GM12878 (cell line): ENCODE measurements at places on chromosomes 5 and 9.

GRCh38 chr5:132098621-132099020 lies 25.0 kb downstream of the CSF2 start:
- no peak for DNase-seq

DNA sequence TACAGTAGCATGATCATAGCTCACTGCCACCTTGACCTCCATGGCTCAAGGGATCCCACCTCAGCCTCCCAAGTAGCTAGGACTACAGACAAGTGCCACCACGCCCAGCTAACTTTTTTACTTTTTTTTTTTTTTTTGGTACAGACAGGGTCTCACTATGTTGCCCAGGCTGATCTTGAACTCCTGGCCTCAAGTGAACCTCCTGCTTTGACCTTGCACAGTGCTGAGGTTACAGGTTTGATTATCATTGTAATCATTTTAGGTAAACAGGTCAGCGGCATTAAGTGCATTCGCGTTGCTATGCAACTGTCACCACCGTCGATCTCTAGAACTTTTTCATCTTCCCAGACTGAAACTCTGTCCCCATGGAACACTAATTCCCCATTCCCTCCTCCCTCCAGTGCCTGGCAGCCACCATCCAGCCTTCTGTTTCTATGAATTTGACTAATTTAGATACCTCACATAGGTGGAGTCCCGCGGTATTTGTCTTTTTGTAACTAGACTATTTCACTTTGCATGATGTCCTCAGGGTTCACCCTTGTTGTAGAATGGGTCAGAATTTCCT lies 5.8 kb upstream of the CARD19 start:
- no peak for DNase-seq

- no peak for DNase-seq
Observed at GRCh38 chr5:9932770-9933169, 302.6 kb upstream of the TAS2R1 start.

- DNase-seq = no peak
Observed at GRCh38 chr9:4137234-4137633, 162.6 kb downstream of the GLIS3 start.

DNA sequence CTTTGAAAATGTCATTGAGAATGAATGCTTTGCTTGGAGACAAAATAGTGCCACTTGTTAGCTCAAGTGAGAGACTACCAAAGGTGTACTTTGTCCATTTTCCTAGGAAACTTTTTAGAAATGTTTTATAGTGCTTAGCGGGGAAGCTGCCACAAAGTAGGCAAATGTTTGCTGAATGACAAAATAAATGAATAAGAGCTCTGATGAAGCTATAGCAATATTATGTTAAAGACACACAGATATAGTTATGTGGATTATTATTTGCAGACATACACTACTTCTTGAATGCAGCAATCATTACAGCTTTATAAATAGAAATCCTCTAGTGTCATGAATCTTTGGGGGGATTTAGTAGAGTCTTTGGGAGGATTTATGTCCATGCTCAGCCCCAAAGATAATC lies 92.7 kb upstream of the C6 start:
- no peak for DNase-seq

DNA sequence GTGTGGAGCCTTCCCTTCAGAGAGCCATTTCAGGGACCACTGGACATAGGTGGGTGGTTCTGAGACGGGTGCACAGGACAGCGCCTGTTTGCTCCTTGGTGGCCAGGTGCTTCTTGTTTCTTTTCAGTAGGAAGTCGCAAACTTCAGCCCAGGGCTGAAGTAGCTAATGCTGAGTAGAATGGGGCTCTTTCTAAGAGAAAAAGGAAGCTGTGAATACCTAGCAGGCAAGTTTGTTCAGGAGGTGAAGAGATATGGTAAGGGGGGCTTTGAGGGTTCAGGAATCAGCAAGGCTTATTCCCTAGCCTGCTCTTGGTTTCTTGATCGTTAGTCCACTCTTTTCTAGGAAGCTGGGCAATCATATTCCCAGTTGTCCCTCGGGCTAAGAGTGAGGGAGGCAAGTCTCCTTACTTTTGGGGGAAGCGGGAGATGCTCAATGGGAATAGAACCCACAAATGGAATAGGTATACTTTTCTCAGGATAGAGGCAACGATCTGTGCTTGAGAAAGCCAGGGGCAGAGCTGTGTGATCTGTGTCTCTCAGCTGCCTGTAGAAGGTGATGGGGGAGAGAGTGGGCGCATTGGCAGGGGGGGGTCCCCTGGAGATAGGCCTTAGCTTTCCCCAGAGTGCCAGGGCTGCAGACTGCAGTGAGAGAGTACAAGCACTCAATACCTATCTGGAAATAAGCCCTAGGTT lies 1.9 kb upstream of the PURA start:
- no peak for DNase-seq

DNA sequence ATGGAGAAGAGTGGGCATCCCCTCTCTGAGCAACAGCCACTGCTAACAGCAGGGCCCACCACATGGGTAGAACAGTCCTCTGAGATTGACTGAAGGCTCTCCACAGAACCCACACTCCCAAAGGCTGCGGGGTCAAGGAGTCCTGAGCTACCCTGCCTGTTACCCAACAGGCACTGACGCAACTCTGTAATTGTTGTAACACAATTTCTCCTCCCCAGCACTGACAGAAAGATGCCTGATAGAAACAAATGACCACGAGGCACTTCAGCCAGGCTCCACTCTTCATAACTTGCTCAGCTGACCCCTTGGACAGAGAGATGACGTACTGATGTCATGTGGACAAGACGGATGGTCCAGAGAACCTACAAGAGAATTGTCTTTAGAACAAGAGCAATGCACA lies 220.7 kb downstream of the SPOCK1 start:
- no peak for DNase-seq
